Peyer's patch (tissue), 4 donors: ENCODE measurements at places on chromosomes 5 and 9. TPM values are rescaled to one million over a fixed set of nuclear protein-coding genes. Genes with fewer than 3 reads are reported as not detected.

The FAT2 gene
- not detected for total RNA-seq

The ZNF189 gene
- 25.6 TPM for total RNA-seq

The PTGES gene
- total RNA-seq, result 8.3 TPM

The FABP6 gene
- total RNA-seq, result 3,235 TPM
